ENCODE measurements at places on chromosomes 5 and 9.
A peak's percentile ranks its signal among the peaks of the same experiment; 100 is the strongest.

GRCh38 chr9:118575341-118576070 lies 793.7 kb downstream of the BRINP1 start:
- no peak for DNase-seq

DNA sequence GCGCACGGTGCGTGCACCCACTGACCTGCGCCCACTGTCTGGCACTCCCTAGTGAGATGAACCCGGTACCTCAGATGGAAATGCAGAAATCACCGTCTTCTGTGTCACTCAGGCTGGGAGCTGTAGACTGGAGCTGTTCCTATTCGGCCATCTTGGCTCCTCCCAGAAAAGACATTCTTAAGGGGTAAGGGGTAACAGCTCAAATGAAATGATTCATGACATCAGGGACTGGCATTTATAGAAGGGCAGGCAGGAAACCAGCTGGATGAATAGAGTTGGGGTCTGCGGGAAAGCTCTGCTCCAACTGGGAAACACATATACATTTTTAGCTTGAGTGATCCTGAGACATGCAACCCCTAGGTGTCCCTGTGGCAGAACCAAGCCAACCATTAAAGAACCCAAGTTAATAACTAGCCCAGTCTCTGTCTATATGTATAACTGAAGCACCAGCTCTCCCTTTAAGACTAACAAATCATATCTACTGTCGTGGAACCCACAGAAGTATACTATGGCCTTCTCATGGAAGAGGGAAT lies 119.3 kb downstream of the LMNB1 start:
- no peak for DNase-seq

- DNase-seq: no peak
Observed at GRCh38 chr9:99868845-99869244, 37.6 kb upstream of the STX17 start.

- DNase-seq: no peak
Observed at GRCh38 chr9:70801181-70801829, 320.1 kb downstream of the TRPM3 start.

GRCh38 chr9:1261266-1261665 lies 211.1 kb downstream of the DMRT2 start:
- DNase-seq: no peak

DNA sequence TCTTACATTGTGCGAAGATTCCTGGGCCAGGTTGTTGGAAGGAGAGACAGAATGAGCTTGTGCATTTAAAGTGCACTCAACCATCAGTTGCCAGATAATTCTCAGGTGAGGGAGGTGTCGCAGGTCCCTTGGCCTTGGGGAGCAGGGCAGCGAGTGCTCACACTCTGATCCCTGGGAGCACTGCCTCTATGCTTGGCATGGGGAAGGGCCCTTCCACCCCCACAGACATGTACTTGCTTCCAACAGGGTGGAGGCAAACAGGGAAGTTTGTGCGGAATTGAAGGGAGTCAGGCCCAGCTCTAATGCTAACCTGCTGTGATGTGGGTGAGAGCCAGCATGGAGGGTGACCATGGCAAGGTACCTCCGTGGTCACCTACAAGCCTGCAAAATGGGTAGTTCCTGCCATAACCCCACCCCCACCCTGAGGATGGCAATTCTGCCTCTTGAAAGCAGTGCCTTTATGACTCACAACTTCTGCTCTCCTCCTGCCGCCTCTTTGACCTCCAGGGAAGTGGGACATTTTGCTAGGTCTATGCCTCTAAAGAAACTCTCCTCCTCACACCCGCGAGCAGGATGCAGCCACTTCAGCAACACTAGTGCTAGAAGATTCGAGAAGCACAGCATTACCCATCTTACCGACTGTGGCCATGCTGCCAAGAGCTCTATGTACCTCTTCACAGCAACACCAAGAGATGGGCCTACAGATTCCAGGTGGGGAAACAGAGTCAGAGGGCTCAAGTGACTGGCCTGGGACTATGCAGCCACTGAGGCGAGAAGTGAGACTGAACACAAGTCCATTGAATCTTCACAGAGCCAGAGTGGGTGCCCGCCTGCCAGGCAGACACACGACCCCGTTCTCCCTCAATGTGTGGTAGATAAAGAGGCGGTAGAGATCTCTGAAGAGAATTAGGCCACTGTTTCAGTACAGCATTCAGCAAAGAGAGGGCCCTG lies 22.1 kb upstream of the SLC25A51 start:
- no peak for DNase-seq

GRCh38 chr5:151072630-151073025 lies 8.2 kb downstream of the TNIP1 start:
- peak; percentile 71 for DNase-seq

DNA sequence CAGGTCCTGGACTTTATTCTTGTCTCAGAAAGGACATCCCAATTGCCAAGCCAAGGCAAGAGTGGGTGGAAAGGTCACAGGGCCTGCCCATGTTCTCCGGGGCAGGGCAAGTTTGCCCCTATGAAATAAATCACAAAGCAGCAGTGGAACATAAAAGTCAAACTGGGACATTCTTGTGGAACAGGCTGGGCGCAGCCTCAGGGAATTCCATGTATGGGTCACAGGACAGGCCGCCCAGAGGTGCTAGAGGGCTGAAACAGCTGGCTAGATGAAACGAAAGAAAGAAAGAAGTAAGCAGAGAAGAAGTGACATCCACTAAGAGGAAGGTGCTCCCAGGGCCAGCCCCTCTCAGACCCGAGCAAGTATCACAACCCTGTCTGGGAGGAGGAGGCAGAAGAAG lies 219.1 kb upstream of the NFIL3 start:
- DNase-seq: no peak

GRCh38 chr9:28999806-29000205 lies 1426.5 kb upstream of the C9orf72 start:
- no peak for DNase-seq

DNA sequence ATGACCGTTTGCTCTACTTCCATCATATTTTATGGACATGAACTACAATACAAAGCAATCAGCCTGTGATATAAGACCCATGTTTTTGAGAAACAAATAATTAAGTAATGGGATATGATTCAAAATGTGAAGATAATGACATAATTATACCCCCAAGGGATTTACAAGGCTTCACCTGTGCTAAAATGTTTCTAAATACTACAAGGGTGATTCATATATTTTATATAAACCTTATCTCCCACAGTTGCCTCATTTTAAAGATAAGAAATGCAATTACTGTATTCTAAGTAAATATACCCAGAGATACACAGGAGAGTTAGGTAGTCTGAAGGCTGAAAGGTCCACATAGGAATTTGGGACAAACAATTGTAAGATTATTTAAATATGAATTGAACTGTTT lies 662.0 kb upstream of the CHD1 start:
- no peak for DNase-seq

GRCh38 chr5:134851307-134851923 lies 5.6 kb downstream of the C5orf24 start:
- peak; percentile 32 for DNase-seq

GRCh38 chr5:91373600-91373999 lies 9.5 kb downstream of the ARRDC3 start:
- DNase-seq: no peak

DNA sequence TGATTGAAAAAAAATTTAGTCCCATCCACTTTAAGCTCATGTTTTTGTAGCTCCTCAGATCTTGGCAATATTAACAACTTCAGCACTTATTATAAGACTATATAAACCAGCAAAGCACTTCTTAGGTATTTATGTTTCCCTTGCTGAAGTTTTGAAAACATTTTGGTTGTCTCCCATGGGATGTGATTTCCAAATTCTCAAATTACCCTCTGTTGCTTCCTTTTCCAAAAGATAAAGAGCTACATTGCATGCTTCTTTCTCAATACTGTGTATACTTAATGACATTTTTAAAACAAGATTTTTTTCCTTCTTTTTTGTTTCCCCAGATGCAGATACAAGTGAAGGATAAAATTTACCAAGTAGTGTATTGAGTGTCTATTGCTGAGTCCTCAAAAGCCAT lies 567.1 kb downstream of the CSNK1G3 start:
- no peak for DNase-seq

DNA sequence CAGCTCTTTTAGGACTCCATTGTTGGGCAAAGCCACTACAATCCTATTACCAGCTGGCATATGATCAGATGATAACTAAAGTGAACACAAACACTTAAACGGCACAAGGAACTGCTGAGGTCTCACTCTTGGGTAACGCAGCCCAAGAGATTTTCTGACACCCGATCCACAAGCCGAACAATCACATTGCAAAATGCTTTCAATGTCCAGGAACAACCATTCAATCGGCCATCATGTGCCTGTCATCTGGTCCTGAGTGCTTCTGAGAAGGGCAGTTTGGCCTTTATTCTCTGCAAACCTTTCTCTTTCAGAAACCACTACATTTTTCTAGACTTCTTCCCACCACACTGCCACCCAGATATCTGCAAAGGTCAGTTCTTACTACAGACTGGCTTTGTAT lies 283.1 kb downstream of the GLIS3 start:
- DNase-seq: no peak

DNA sequence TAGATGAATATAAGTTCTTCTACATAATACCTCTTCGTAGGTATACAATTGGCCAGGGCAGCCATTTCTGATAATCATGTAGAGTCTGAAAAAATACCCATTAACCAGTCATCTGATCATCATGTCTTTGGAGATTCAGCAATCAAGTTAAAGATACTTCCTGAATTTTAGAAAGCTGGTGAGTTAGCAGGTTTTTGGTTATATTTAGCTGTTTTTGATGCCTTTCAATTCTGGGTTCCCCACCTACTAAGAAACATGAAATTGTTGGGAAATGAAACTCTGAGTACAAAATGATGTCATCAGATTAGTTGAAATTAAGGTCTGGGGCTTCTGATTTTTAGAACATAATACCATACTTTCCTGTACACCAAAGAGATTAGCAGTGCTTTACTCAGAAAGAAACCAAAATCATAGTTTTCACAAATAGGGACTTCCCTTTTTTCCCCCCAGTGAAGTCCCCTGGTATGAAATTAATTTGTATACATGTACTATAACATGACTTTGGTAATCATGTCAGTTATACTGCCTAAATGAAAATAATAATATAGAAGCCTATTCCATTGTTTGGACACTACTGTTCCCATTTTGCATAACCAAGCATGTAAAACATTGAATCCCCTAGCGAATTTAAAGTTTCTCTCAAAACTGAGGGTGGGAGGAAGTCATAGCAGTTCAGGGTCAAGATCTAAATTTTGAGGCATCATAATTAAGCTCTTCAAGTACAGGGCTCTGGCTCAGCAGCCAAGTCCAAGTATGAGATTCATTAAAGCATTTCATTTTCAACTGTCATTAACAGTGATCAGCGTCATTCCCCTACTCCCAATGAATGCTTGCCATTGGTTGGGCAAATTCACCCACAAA lies 17.9 kb downstream of the PRLR start:
- DNase-seq: no peak

DNA sequence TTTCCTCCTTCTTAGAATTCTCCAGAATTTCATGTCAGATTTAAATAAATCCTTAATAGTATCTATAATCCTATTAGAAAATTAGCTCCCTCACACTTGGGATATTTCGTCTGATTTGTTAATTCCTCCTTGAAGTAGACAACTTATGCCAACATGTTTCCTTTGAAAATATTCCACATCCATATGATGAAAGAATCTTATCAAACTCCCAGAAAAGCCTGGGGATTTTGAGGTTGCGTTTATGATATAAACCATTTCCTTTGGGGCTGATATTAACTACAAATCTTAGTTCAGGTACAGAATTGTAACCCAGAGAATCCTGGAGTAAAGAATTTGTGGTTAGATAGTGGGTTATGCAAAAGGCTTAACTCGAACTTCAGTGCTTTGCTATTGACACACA lies 2373.8 kb upstream of the ACO1 start:
- DNase-seq: no peak
